Lung (tissue), 17 donors: ENCODE measurements at places on chromosomes 2 and 18. TPM values are rescaled to one million over a fixed set of nuclear protein-coding genes. Genes with fewer than 3 reads are reported as not detected.

DNA sequence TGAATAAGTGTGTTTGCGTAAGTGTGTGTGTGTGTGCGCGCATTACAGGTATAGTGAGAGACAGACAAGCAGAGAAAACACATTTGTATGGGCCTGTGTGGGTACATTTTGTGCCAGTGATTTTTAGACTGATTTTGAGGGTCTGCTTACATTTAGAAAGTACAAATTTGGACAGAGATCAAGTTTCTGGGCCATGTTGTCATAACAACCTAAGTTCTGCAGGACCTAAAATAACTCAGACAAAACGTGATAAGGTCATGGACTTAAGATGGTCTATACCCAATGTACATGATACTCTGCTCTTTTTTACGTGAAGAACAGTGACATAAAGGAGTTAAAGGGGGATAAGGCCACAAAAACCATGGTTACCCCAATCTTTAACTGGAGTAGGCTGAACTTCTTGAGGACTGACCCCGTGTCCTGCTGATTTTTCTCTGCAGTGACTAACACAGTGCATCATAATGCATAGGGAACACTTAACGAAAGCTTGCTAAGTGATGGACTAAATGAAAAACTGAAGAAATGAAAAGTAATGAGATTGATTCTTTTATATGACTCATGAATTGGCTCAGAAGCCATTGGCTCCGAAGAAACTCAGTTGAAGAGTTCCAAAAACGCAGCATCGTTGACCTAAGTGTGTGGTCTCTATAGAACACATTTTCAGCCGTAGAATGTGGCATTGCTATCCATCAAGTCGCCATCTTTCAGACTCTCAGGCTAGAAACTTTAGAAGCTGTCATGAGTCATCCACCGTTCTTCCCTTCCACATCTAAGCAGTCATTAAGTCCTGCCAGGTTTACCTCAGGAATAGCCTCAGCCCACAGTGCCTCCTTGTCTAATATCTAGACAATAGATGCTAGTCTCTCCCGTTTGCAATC, 61.6 kb upstream of the NCOA1 start:
- H3K4me1 ChIP-seq = peaks cover 2% of the 10 kb centered on the region
- no peaks in the 10 kb centered on the region for H3K36me3 ChIP-seq
- no peak overlapping the region for H3K27ac ChIP-seq

The GATA6 gene
- 34.3 TPM for total RNA-seq

DNA sequence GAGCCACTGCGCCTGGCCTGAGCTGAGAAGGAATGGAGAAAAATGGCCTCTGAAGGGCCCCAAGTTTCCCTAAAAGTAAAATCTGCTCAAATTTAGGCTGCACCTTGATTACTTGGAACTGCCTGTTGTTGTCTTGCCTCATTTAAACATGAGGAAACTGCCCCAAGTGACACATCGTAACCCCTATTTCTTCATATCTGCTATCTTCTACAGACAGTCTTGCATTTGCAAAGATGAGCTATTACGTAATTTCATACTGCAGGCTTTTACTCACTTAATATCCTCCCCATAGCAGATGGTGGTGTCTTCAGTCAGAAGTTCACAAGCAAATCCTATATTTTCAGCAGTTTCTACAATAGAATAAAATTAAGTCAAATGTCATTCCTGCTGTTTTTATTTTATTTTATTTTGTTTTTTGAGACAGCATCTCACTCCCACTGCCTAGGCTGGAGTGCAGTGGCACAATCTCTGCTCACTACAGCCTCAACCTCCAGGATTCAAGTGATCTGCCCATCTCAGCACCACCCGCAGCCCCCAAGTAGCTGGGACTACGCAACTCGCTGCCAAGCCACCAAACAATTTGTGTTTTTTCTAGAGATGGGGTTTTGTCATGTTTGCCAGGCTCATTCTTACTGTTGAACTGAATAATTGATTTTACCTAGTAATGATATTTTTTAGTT, 45.3 kb upstream of the NARS1 start:
- H3K4me1 ChIP-seq = peaks cover 3% of the 10 kb centered on the region
- no peak overlapping the region for H3K27ac ChIP-seq
- H3K36me3 ChIP-seq = peaks cover 8% of the 10 kb centered on the region
- no peaks in the 10 kb centered on the region for H3K27me3 ChIP-seq

- H3K4me1 ChIP-seq = no peaks in the 10 kb centered on the region
- H3K27me3 ChIP-seq = no peaks in the 10 kb centered on the region
- DNase-seq = no peak
- H3K27ac ChIP-seq = no peak overlapping the region
- H3K4me3 ChIP-seq = no peak overlapping the region
- H3K36me3 ChIP-seq = no peaks in the 10 kb centered on the region
Measured at GRCh38 chr2:76692908-76693307, 829.3 kb downstream of the LRRTM4 start.

The DOK1 gene
- total RNA-seq = 34.5 TPM

GRCh38 chr2:65057391-65058052, 1.3 kb downstream of the CEP68 start:
- H3K36me3 ChIP-seq = peaks cover 3% of the 10 kb centered on the region
- DNase-seq = peak; percentile 70
- H3K4me1 ChIP-seq = peaks cover 5% of the 10 kb centered on the region
- peak overlapping the region; percentile 55 for H3K27ac ChIP-seq
- H3K4me3 ChIP-seq = no peak overlapping the region
- no peaks in the 10 kb centered on the region for H3K27me3 ChIP-seq

DNA sequence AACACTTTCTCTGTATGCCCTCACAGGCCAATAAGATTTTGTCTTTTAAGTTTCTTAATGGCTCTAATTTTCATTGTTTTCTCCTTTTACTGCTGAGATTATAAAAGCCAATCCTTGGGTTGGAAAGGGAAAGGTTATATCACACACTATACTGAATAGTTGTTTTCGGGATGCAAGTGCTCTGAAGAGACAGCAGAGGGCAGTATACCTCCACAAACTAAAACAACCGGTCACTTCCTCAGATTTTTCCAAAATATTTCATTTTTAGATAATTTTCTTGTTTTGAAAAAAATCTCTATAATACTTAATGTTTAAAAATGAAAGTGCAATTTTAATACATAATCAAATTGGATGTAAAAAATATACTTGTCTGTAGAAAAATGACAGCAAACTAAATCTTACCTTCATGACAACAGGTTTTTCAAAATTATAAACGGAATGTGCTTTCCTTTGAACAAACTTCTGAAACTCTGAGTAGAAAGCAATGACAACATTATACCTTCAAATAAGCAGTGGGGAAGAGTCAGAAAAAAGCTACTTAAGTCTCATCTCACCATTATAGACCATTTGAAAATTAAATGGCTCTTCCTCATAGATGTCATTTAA, 82.7 kb downstream of the ORC4 start:
- no peak overlapping the region for H3K4me3 ChIP-seq
- peaks cover 4% of the 10 kb centered on the region for H3K36me3 ChIP-seq
- H3K27me3 ChIP-seq = no peaks in the 10 kb centered on the region
- DNase-seq = no peak
- H3K27ac ChIP-seq = no peak overlapping the region

The CCDC141 gene
- 25.7 TPM for total RNA-seq

GRCh38 chr18:13500227-13500865, 226.0 kb downstream of the FAM210A start:
- peak; percentile 91 for DNase-seq
- peaks cover 26% of the 10 kb centered on the region for H3K4me1 ChIP-seq
- H3K4me3 ChIP-seq = no peak overlapping the region
- H3K27ac ChIP-seq = peak overlapping the region; percentile 61
- H3K36me3 ChIP-seq = peaks cover 12% of the 10 kb centered on the region

DNA sequence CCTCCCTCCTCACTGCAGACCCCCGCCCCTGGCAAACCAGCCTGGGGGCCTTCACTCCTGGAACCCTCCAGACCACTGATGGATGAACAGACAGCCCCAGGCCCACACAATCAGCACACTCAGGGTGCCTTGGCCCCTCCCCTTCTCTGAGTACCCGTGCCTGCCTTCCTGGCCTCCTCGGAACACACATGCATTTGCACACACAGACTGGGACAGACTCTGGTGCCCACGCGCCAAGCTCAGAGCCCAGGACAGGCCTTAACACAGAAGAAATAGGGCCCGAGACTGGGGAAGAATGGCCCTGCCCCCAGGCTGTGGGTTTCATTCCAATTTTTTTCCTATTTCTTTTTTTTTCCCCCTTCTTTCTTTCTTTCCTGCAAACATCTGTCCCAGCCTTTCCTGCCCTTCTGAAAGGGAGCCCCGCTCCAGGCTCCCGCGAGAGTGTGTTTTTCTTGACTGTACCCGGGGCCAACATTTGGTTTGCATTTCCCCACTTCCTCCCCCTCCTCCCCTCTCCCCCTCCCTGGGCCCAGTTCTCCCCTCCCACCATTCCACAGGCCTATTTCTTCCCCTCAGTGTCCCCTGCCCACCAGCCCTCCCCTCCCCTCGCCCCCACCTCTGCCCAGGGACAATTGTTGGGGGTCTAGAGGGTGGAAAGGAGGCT, 618 bp upstream of the TNS1 start:
- peak overlapping the region; percentile 46 for H3K27ac ChIP-seq
- H3K36me3 ChIP-seq = no peaks in the 10 kb centered on the region
- H3K27me3 ChIP-seq = no peaks in the 10 kb centered on the region
- no peak overlapping the region for H3K4me3 ChIP-seq
- DNase-seq = peak; percentile 93

The CPLX4 gene
- not detected for total RNA-seq

DNA sequence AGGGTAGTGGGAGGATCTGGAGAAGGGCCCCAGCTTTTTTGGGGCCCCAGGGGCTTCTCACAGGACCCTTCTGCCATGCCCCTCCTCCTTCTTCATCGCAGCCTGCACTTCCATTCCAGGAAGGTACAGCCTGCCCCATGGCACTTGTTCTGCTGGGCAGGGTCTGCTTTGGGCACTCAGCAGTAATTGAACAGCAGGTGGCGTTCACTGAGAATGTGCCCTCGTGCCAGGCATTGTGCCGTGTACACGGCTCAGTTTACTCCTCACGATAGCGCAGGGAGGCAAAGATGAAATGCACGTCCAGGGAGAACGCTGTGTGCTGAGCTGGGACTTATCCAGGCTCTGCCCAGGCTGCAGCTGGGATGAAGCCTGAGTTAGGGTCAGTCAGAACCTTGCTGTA, 54.8 kb upstream of the ASB18 start:
- no peaks in the 10 kb centered on the region for H3K27me3 ChIP-seq
- no peak overlapping the region for H3K4me3 ChIP-seq
- no peaks in the 10 kb centered on the region for H3K36me3 ChIP-seq
